ENCODE measurements at places on chromosomes 12 and 14. TPM values are rescaled to one million over a fixed set of nuclear protein-coding genes. Genes with fewer than 3 reads are reported as not detected.

The NYNRIN gene
- total RNA-seq, result 0.49 TPM

The C14orf119 gene
- total RNA-seq, result 77.4 TPM

The PLEKHG7 gene
- not detected for total RNA-seq

The TGM1 gene
- total RNA-seq, result 0.98 TPM

The FGF6 gene
- not detected for total RNA-seq

The KCNH3 gene
- 2.2 TPM for total RNA-seq
